ENCODE measurements at places on chromosomes 13 and 19. TPM values are rescaled to one million over a fixed set of nuclear protein-coding genes. Genes with fewer than 3 reads are reported as not detected.

LILRA5 gene
- total RNA-seq = not detected

CBARP gene
- 4.2 TPM for total RNA-seq

DDX49 gene
- 44.3 TPM for total RNA-seq

CYP2F1 gene
- total RNA-seq = not detected

TYROBP gene
- not detected for total RNA-seq

WDR88 gene
- total RNA-seq = not detected

ELSPBP1 gene
- total RNA-seq = not detected

TMEM147 gene
- total RNA-seq = 51.9 TPM

ZNF615 gene
- 11.8 TPM for total RNA-seq

ERICH4 gene
- not detected for total RNA-seq

CYP4F3 gene
- not detected for total RNA-seq

ZNF229 gene
- total RNA-seq = 17.2 TPM

CCNA1 gene
- not detected for total RNA-seq

DENND1C gene
- not detected for total RNA-seq

SCEL gene
- total RNA-seq = under 0.01 TPM

RFPL4AL1 gene
- not detected for total RNA-seq

ZNF439 gene
- 7.2 TPM for total RNA-seq

KIR2DL3 gene
- not detected for total RNA-seq

CCDC9 gene
- 9.6 TPM for total RNA-seq

PAK4 gene
- 14.9 TPM for total RNA-seq

SWSAP1 gene
- 0.97 TPM for total RNA-seq

ETV2 gene
- 0.65 TPM for total RNA-seq

CGB1 gene
- total RNA-seq = not detected

CD177 gene
- not detected for total RNA-seq
